ENCODE measurements at places on chromosomes 12 and 14.

DNA sequence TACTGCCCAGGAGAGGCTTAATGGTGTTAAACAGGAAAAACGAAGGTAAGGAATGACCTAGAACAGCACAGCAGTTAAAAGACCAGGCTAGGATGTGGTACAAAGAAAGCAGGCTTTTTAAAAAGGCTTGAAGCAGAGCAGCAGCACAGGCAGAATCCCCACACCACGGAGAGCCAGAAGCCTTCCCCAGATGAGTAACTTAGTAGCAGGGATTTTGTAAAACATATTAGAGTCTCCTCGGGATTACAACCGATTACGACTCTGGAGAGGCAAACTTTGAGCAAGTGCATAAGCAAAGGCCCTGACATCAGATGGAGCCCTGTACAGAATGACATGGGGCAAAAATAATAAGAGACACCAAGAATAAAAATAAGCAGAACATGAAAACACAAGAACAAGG is 37.1 kb upstream of the DHRS4 start:
- no peak for DNase-seq

DNA sequence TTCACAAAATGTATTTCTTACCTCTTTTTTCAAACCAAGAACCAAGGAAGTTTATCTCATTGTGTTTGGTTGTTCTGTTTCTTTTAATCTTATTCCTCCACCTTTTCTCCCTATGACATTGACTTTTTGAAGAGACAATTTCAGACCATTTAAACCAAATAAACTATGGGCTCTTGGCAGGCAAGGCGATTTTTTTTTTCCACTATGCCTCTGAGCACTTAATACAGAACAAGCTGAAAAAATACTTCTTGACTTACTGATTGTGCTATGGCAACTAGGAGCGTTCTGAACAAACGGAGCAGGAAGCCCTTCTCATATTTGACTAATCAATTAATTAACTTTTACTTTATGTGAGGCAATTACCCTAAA is 98.0 kb downstream of the ZNF664 start:
- DNase-seq, result no peak

DNA sequence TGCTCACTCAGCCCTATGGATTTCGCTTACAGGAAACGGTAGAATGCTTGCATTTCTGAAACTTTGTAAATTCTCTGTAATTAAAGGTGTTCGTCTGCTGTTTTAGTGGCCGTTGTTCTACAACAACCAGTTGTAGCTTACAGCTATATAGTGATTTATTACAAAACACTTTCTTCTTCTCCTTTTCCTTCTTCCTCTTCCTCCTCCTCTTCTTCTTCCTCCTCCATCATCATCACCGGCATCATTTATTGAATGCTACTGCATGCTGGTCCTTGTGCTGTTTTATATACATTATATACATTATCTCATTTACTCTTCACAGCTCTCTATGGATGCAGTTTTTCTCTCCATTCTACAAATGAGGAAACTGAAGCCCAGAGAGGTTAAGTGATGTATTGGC is 6.4 kb downstream of the ETV6 start:
- no peak for DNase-seq

DNA sequence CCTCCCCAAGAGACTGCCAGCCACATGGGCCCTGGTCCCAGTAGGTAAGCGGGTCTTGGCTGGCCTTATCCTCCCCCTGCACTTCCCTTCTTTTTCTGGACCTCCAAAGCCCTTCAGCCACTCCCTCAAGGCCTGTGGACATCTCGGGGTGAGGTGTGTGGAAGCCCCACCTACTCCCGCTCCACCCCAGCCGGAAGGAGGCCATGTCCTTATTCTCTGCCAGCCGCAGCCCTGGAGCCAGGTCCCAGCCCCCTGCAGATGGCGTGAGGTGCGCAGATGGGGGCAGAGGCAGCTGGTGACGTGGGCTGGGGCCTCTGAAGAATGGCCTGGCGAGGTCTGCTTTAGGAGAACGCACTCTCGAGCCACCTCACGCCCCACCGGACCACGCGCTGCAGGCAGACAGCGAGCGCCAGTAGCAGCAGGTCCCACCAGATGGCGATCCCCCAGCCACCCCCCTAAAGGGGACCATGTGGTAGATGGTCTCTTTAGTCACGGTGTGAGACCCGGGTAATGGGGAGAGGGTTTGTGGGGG is 167.1 kb downstream of the TSPAN9 start:
- DNase-seq, result no peak

DNA sequence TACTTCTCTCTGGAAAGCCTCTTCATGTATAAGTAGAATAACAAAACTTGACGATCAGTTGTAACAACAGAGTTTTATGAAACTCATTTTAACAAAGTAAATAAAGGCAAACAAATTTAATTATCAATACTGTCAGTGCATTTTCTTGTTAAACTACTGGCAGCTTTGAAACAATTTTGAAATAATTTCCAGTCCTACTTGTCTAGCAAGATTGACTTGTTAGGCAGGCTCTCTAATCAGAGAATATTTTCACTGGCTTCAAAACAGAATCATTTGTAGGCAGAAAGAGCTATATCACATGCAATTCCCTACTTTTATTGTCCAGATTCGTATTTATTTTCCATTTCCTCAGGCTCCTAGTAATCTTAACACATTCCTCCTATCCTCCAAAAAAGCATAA is 45.9 kb upstream of the SLC6A13 start:
- DNase-seq, result no peak

GRCh38 chr12:6871052-6871957 is 1.8 kb downstream of the SPSB2 start:
- DNase-seq, result peak; percentile 74

- DNase-seq, result no peak
Observed at GRCh38 chr14:69351385-69351784, 46.7 kb downstream of the ERH start.

- peak; percentile 47 for DNase-seq
Observed at GRCh38 chr14:91252871-91253794, 8.6 kb upstream of the GPR68 start.

GRCh38 chr12:84619053-84619571 is 293.5 kb downstream of the SLC6A15 start:
- DNase-seq, result no peak

- DNase-seq, result no peak
Observed at GRCh38 chr14:61406198-61406597, 84.8 kb downstream of the PRKCH start.

DNA sequence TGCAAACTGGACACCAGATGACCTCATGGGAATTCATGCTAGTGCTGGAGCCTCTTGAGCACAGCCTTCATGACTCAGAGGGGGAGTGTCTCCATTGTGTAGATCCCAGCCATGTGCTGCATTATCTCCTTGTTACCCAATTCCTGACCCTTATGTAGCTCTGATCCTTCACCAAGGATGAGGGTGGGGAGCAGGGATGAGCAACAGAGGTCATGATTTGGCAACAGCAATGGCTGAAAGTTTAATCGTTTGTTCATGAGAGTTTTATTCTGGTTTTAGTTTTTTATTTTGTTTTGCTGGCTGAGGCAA is 9.5 kb upstream of the BDKRB1 start:
- no peak for DNase-seq

DNA sequence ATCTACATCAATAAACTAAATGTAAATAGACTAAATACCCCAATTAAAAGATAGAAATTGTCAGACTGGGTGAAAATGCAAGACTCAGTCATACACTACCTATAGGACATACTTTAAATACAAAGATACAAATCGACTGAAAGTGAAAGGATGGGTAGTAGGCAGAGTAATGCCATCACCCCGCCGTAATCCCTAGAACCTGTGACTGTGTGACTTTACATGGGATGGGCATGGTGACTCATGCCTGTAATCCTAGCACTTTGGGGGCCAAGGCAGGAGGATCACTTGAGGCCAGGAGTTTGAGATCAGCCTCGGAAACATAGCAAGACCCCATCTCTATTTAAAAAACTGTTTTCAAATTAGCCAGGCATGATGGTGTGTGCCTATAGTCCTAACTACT is 2.6 kb upstream of the EVL start:
- no peak for DNase-seq

DNA sequence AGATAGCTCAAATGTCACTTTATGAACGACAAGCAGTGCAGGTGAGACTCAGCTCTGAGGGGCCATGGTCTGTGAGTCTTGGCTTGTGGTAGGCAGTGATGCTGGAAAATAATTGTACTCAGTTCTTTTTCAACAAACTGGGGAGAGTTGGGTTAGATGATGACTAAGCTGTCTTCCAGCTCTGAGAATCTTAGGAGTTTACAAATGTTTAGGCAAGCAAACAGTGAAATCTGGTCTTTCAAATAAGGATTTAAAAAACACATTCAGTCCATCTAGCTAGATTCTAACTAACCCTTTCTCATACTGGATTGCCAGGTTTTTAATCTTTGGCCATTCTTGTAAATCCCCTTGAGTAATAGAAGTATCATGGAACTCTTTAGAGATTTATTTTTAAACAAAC is 3.4 kb downstream of the PHC1 start:
- no peak for DNase-seq

DNA sequence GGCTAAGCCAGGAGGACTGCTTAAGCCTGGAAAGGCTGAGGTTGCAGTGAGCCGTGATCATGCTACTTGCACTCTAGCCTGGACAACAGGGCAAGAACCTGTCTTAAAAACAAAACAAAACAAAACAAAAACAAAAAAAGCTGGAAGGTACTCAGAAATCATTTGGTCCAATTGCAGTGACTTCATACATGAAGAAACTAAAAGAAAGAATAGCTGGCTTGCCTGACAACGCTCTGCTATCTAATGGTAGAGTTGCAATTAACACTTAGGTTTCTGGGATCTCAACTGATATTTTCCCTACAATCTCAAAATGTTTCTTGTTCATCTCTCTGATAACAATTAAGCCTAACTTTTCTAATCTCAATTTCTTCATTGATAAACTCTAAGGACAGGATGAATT is 13.7 kb downstream of the EEA1 start:
- DNase-seq, result no peak

- no peak for DNase-seq
Observed at GRCh38 chr12:110282956-110283817, 2.1 kb downstream of the ATP2A2 start.

GRCh38 chr12:8564656-8565055 is 24.0 kb upstream of the CLEC4E start:
- peak; percentile 6 for DNase-seq

DNA sequence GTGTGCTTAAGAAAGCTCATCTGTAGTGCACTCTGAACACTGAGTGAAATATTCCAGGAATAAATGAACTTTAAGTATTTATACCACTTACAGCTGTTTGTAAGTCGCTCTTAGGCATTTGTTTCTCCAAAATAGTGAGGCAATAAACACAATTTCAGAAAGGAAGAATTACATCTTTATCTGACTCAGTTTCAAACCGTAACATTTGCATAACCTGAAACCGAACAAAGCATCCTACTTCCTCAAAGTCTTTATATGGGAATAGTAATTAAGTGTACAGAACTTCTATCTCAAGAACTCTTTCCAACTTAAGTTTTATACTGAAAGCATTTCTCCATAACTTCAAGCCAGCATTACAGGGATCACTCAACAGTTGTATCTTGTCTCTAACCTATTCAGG is 58.4 kb downstream of the SOX5 start:
- no peak for DNase-seq

DNA sequence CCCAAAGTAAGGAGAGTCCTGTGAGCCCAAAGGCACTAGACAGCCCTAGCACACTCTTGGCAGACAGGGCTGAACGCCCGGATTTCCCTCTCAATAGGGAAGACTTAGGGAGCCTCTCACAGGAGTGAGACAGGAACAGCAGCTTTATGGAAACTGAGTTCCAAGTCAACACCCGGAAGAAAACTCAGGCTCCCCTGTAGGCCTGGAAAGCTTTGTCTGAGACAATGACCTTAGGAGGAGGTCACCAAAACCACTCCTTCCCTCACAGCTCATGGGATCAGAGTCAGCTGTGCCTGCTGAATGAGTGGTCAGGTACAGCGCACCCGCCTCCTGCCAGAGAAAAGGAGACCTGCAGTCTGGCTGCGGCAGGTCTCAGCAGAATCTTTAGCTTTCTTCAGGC is 229.5 kb downstream of the CACNA1C start:
- no peak for DNase-seq

- no peak for DNase-seq
Observed at GRCh38 chr14:32404784-32405573, 75.9 kb downstream of the AKAP6 start.

DNA sequence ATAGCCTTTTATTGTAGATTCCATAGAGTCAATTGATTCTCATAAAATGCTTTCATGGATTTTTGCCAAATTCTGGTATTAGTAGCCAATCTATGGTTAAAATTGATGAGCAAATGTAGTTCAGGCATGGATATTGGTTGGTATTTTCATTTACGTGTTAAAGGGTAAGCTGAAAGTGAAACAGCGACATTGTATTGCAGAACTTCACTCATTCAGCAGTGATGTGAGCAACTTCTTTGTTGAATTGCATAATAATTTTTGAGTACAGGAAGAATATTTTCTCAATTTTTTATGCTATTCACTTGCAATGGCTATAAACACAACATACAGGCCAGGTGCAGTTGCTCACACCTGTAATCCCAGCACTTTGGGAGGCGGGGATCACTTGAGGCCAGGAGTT is 24.2 kb upstream of the FAM222A start:
- DNase-seq, result no peak

DNA sequence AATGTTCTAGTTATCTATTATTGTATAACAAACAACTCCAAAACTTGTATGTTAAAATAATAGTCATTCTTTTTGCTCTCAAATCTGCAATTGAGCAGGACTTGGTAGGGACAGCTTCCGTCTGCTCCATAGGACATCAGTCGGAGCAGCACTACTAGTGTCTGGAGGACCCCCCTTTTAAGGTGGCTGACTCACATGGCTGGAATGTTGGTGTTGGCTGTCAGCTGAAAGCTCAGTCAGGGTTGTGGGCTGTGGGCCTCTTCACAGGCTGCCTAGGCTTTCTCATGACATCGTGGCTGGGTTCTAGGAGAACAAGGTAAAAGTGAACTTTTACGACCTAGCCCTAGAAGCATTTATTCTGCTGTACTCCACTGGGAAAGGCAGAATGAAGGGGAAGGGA is 160.6 kb downstream of the ANO4 start:
- peak; percentile 35 for DNase-seq

DNA sequence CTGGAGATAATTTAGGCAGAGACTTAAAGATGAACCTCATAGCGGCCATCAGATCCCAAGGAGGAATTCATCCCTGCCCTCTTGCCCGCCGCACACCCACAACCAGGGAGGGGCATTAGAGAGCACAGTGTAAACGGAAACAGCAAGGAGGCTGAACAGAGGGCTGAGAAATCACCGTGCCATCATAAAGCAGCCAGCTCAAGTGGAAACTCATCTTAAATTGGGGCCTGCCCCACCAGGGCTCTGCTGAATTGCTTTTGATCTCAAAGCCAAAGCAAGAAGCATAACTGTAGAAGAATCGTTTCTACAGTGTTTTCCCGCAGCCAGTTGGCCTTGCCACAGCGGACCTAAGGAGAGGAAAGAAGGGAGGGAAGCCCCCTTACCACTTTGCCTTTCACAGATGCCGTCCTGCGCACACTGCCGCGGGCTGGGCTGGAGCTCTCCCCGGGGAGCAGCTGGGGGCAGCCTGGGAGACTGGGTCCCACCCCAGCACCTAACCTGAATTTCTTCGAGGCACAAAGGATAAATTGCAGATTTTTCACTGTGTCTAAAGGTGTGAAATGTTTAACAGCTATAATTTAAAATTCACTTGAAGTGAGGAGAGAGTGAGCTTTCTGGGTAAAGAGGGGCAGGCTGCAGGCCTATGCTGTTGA is 51.8 kb upstream of the MMP17 start:
- DNase-seq, result no peak

Data from Calu3 (cell line).